Stimulated activated CD8-positive, alpha-beta memory T cell treated with anti-CD3 and anti-CD28 coated beads, Interleukin-4, amount 100 ng/mL, for 4 hours (primary cell): ENCODE measurements at places on chromosomes 6 and 20.

DNA sequence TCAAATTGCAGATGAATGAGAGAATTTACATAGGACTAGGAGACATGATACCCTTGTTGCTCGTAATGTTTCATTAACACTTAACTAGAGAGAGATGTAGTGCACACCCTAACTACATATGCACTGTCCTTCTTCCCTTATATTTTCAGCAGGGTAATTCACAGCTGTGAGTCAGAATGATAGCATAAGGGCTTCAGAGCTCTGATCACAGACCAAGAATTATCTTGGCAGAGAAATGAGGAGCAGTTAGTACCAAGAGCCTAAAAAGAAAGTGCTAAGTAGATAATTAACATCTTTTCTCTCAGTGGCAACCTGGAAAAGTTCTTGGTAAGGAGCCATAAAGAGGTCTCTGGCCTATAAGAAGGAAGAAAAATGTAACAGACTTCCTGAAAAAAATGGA, 35.8 kb downstream of the GRIK2 start:
- DNase-seq, result no peak

- no peak for DNase-seq
Measured at GRCh38 chr6:91081452-91082067, 494.7 kb upstream of the MAP3K7 start.

- no peak for DNase-seq
Measured at GRCh38 chr6:4078691-4079471, at the start of gene FAM217A. Gene FAM217A, minus strand, starts transcription at chr6:4079137. Its CDS starts 1,723 bp downstream, at chr6:4077414.

DNA sequence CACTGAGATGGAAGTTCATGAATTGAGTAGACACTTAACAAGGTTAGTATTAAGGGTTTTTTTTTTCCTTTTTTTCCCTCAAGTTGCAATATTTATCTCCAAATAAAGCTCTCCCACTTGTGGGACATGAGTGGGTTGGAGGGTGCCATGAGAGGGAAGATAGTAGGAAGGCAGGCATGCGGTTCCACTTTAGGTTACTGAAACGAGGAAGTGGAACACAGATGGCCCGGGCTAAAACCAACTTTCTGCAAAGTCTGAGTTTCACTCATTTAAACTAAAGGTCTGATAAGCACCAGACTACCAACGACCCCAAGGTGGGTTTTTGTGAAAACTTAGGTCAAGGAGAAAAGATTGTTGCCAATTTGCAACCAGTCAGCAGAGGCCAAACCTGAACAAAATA, 42.2 kb downstream of the TBC1D7 start:
- no peak for DNase-seq

- DNase-seq, result no peak
Measured at GRCh38 chr20:47205577-47206123, 150.8 kb downstream of the ZMYND8 start.

DNA sequence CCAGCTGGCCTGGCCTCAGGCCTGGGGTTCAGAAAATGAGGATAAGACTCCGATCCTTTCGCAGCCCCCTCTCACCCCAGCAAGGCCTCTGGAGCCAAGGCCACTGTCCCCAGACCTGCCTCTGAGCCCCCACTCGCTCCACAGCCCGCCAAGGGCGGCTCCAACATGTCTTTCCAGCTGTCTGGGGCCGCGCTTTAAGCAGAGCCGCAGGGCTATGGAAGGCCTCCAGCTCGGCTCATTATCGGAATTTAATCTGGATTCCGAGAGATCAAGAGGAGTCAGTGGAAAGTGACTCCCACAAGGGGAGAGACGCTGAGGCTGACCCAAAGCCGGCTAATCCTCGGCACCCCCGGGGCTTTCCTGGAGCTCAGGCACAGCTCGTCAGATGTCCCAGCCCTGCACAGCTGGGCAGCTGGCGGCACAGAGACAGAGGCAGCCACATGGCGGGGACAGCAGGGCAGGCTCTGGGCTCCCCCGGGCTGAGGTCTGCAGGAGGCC, 41.8 kb downstream of the BMP7 start:
- DNase-seq, result no peak

- DNase-seq, result no peak
Measured at GRCh38 chr6:159305804-159306537, 136.8 kb downstream of the FNDC1 start.

DNA sequence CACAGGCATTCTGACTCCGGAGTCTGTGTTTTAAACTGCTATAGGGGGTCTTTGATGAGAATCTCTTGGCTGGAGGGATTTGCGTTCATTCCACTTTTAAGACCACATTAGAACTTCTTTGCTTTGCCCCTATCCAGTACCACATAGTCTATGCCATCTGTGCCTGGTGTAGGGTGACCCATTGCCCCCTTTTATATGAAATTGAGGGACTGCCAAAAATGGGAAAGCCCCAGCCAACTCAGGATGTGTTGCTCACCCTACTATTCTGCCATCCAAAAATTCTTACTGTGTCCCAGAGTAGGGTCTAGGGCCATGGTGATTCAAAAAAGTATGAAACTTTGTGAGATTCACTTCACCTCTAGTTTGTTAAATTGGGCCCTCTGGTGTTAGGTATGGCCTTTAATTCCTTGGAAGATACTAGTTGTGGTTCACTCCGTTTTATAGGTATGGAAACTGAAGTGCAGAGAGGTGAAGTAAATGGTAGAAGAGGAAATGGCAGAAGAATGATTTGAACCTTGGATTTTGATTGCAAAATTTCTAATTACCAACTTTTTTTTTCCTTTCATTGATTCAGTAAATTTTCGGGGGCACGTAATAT, 1.4 kb downstream of the PFDN4 start:
- DNase-seq, result no peak

GRCh38 chr6:73694711-73695411, 1.1 kb upstream of the CD109 start:
- no peak for DNase-seq

DNA sequence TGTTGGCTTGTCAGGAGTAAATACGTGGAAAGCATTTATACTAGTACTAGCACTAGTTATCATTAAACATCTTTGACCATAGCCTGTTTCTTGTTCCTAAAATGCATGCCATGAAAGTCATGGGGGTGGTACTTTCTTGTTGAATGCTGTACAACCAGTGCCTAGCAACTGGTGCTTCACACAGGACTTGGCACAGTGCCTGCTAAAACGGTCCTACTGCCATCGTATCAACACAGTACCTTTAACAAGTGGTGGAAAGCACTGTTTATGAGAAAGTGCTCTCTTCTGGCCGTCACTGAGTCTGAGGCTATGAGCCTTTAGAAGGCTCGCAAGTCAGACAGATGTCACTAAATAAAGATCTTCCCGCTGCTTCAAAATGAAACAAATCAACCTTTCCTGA, 21.6 kb downstream of the ZNFX1 start:
- no peak for DNase-seq

- no peak for DNase-seq
Measured at GRCh38 chr20:41014561-41015088, 14.0 kb upstream of the TOP1 start.

GRCh38 chr20:42276718-42277602, 658.8 kb upstream of the CHD6 start:
- no peak for DNase-seq

DNA sequence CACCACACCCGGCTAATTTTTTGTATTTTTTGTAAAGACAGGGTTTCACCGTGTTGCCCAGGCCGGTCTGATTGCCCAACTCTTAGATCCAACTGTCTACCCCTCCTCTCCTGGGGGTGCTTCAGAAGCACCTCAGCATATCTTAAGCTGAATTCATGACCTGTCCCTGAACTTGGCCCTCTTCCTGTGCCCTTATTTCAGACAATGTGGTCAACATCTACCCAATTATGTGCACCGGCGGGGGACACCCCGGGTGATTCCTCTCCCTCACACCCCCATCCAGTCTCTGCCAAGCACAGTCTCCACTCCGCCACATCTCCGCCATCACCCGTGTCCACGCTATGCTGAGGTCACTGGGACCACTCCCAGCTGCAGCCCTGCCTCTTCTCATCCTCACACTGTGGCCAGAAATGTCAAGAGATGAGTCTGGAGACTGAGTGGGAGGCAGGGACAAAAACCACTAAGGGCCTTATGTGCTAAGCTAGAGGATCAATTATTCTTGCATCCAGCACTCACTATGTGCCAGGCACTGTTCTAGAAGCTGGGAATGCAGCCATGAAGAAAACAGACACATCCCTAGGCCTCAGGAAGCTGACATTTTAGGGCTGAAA, 111.9 kb downstream of the ARMC2 start:
- no peak for DNase-seq

DNA sequence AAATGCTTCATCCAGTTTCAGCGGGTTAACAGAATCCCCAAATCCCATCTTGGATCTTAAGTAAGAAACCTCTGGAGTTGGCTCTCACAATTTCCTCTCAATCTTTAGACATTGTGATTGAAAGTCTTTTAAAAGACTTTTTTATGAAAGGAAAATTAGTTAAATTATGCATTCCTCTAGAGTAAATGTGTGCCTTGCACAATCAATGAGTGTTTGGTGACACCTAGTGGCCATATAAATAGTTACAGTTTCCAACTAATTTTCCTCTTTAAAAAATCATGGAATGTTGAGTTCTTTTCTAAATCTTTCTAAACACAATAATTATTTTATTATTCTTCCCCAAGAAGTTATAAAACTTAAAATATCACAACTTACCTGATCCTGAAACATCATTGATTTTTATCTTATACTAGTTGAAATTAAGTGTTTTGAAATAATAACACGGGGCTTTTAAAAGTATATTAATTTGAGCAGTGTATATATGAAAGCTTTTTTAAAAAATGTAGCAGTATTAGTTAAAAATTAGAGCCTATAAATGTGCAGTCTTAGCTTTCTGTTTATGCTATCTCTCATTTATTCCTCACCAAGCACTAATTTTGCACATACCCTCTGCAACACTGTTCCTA, 66.4 kb downstream of the PKHD1 start:
- no peak for DNase-seq

DNA sequence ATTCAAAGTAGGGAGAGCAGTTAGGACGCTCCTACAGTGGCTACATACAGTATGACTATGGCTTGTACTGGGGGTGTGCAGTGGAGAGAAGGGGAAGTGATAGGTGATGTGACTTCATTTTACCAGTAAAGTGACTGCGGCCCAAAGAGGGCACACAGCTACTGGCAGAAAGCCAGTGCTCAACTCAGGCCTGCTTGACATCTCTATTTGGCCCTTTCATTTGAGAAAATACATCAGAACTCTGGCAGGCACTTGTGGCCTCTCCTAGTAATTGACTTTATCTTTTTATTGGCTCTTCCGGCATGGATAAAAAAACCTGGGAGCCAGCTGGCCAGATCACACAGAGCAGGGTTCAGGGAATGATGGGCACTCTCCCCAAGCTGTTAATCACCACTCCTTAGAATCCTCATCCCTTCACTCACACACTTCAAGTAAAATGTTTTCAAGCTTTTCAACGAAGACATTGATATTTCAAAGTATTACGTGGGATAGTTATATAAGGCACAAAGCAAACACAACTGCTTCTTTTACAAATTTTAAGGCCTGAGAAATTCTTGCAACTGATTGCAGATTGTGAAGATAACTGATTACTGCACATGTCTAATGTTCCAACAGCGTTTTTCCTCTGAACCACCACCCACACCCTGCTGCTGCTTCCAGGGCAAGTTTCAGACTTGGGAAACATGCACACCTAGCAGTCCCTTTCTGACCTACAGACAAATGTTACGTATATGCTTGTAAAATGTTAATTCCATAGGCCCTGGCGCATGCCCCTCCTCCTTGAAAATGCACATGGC, 73.5 kb downstream of the TNFRSF21 start:
- DNase-seq, result no peak

DNA sequence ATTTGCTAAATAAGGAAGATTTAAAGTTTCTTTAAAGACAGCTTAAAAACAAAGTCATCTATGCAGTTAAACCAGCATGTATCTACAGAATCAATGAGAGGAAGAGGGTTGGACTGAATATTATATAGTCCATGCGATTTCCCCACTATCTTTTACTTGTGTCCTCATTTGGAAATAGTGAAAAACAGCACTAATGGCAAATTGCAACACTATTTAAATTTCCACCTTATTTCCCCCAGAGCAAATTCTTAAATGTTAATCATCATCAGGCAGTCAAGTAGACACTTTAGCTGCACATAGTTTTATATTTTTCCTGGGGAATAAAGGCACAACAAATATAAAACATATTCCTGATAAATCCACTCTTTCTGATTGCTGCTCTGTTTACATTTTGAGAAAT, 114.6 kb downstream of the LCA5 start:
- no peak for DNase-seq

DNA sequence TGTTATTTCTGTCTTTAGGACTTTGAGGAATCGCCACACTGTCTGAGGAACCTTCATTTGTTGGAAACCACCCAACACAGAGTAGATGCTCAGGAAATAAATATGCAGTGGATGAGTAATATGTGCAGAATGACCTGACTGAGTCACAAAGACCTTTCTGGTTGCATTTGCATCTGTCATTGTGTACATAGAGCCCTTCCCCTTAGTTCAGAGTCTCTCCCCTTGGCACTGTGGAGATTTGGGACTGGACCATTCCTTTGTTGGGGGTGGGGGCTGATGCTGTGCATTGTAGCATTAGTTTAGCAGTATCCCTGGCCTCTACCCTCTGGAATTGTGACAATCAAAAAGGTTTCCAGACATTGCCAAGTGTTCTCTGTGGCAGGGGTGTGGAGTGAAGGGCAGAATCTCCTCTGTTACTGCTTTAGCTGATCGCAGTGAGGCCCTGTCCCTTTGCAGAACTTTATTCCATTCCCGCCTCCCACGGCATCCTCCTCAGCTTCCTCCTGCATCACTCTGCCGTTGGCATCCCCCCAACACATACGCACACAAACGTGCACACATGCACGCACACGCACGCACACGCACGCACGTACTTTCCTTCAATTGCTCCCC, 64.5 kb downstream of the EYA2 start:
- DNase-seq, result no peak

DNA sequence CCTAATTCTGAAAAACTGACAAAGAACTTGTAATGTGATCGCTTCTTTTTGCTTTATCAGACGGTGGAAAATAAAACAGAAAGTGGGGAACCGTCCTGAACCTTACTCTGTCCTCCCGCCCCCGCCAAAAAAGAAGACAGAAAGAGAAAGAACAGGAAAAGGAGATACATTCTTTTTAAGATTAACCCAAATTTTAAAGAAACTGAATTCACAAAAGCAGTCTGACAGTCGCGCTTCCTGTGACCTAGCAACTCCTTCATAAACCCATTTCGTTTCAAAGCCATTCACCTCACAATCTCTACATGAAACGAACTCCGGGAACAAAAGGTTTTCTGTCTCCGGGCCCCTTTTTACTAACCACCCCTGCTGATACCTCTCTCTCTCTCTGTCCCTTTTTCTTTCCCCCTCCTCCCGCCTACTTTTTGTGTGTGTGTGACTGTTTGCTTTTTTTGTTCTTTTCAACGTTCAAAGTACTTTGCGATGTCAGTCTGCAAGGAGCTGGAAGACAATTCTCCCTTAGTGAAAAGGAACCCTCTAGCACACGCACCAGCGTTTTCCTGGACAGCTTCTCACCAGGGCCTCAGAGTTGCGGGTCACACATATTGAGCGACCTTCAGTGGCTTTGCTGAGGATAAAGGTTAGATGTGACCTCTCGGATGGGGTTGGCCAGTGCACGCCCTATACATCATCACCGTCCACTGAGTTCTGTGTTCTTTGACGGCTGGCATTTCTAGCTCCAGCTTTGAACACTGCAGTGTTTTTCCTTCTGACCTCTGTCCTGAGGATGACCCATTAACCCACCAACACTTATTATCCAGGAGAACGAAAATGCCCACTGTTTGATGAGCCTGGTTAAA, 530 bp upstream of the NEDD9 start:
- DNase-seq, result no peak
